Activated B cell treated with CpG ODN at 0.5 μM for 24 hours (primary cell): ENCODE measurements at places on chromosomes 6 and 20. TPM values are rescaled to one million over a fixed set of nuclear protein-coding genes. Genes with fewer than 3 reads are reported as not detected.

The SYCP2L gene
- 0.13 and 0.17 TPM in 2 replicates for total RNA-seq

The OPRM1 gene
- total RNA-seq, result not detected in 2 replicates

The SAMD10 gene
- 6.8 and 9.0 TPM in 2 replicates for total RNA-seq

The CST5 gene
- total RNA-seq, result not detected in 2 replicates

The KATNA1 gene
- total RNA-seq, result 17.8 and 19.2 TPM in 2 replicates

The DEFB132 gene
- total RNA-seq, result not detected in 2 replicates

The ARMC2 gene
- total RNA-seq, result 3.5 and 4.3 TPM in 2 replicates

The DOK5 gene
- not detected in 2 replicates for total RNA-seq

The BPI gene
- not detected in 2 replicates for total RNA-seq

The RNF182 gene
- total RNA-seq, result 0.15 TPM in 1 of 2 replicates, not detected in the other

The PHF10 gene
- total RNA-seq, result 35.1 and 36.6 TPM in 2 replicates

The ZNF76 gene
- 54.8 and 57.9 TPM in 2 replicates for total RNA-seq

The IL17A gene
- not detected in 2 replicates for total RNA-seq
